ENCODE measurements at places on chromosomes 2 and 18.

GRCh38 chr2:10889651-10890215, 22.0 kb upstream of the KCNF1 start:
- no peak for DNase-seq

DNA sequence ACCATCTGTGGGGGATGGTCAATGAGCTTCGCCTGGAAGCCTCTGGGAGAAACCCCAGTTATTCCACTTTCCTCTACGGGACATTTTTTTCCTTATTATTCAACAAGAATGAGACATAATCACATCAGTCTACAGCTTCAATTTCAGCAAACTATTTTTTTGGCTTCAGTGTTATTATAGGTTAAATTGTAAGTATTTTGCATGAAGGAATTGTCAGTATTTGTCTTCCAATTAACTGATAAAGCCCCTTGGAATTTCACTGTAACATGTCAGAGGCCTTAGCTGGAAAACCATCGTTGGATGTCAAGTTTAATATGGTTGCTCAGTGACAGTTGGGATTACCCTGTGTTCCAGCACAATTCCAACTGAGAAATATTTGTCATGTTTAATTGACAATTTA, 480.9 kb upstream of the CHST9 start:
- no peak for DNase-seq

DNA sequence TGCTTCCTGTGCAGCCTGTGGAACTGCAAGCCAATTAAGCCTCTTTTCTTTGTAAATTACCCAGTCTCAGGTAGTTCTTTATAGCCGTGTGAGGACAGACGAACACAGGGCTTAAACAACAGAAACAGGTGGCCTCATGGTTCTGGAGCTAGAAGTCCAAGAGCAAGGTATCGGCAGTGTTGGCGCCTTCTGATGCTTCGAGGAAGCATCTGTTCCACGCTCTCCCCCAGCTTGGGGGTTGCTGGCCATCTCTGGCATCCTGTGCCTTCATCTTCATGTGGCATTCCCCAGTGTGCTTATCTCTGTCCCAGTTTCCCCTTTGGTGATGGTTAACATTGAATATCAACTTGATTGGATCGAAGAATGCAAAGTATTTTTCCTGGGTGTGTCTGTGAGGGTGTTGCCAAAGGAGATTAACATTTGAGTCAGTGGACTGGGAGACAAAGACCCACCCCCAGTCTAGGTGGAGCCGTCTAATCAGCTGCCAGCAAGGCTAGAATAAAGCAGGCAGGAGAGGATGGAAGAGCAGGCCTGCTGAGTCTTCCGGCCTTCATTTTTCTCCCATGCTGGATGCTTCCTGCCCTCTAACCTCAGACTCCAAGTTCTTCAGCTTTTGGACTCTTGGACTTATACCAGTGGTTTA, 287.6 kb downstream of the PHLPP1 start:
- DNase-seq: no peak

DNA sequence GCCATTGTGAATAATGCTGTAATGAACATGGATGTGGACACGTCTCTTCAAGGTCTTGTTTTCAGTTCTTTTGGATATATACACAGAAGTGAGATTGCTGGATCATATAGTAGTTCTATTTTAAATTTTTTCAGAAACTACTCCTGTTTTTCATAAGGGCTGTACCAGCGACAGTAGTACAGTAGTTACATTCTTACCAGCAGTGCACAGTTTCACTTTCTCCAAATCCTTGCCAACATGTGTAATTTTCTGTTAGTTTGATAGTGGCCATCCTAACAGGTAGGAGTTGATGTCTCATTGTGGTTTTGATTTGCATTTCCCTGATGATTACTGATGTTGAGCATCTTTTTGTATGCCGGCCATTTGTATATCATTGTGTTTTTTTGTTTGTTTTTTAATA, 81.7 kb downstream of the EPC2 start:
- no peak for DNase-seq

GRCh38 chr18:8793445-8794155, 88.2 kb downstream of the MTCL1 start:
- DNase-seq: no peak

GRCh38 chr18:49666045-49666775, 104.4 kb downstream of the LIPG start:
- DNase-seq: no peak

- DNase-seq: no peak
These were observed 25.4 kb downstream of the PTGR3 start for GRCh38 chr18:75183524-75183923.

DNA sequence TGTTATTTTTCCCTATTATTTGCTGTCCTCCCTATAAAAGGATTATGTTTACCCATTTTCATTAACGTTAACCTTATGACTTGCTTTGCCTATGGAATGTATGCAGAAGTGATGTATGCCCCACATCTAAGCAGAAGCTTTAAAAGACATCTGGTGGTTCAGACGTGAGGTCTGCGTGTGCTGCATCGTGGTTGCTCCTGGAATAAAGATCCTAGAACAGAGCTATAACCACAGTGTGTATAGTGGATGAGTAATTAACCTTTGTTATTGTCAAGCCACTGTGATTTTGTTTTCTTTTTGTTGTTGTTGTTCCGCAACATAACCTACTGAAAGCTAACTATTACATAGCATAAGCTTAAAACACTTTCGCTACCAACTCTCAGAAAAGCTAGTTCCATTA, 20.9 kb upstream of the CFAP36 start:
- DNase-seq: no peak

GRCh38 chr18:79399275-79400081, 3.7 kb downstream of the NFATC1 start:
- DNase-seq: no peak

DNA sequence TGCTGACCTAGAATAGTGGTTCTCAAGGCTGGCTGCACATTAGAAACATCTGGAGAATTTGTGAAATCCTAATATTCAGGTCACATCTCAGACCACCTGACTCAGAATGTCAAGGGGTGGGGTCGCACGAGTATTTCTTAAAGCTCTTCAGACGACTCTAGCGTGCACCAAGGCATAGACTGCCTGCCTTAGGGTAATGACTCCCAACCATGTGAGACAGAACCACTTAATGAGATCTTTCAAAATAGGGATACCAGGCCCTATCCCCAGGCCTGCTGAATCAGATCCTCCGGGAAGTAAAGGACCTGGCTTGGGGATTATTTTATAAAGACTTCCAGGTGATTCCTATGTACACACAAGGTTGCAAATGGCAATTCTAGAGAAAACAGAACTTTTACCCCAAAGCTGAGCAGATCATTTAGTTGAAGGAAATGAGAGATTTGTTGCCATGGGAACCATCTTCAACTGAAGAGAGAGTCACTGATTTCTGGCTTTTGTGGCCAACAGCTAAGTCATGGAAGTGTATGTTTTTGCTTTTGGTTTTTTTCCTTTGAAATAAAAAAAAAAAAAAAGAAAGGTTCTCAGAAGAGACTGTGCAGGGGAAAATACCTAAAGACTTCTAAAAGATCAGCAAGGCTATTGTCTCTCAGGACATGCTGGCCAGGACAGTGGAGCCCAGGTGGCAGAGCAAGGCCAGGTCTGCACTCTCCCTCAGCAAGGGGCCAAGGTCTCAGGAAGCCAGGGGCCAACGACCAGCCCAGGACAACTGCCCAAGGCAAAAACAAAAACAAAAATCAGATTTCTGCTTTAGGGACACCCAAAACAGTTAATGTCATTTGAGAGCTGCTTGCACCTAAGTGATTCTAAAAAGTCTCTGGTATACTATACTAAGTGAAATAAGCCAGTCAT, 15.3 kb upstream of the LOXHD1 start:
- DNase-seq: no peak

DNA sequence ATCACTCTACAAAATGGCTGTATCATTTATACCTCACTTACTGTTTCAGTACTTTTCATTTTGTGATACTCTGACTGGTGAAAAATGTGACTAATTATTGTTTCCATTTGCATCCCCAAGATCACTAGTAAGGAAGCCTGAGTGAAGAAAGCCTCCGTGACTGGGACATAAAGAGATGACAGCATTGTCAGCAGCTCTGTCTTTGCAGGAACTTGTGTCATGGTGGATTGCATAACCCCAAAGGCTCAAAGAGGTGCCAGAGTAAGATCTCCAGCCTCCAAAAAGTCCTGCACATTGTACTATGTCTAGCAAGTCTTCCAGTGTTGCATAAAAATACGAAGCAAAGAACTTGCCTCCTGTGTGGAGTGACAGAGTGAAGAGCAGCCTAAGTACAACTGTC, 187.5 kb upstream of the CRIM1 start:
- DNase-seq: no peak

DNA sequence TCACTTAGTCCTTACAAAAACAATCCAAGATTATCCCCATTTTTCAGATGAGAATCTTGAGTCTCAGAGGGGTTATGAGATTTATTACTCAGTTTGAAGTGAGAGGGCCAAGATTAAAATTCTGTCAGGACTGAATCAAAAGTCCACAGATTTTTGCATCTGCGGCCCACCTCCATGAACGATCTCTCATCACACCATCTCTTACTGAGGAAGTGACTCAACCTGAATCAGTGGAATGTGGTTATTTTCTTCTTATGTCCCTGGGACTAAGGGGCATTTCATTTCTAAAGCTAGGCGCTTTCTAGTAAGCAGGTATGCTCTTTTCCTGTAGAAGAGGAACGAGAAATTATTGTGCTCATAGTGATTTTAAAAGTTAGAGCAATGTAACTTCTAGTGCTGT, 360.3 kb upstream of the SPHKAP start:
- DNase-seq: no peak

DNA sequence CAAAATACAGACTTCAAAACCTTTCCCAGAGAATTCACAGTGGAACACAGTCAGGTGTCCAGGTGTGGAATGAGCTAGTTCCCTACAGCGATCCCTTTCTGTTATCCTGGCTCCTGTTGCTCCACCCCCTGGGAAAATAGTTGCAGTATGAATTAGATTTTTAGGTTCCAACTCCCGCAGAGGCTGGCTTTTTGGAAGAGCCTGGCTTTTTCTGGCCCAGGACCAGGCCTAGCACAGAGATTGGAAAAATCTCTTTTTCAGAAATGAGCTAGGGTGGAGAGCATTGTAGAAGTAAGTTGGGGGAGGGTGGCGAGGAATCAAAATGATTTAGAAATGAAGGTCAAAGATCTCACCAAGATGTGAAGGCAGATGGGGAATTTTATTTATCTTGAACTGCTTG, 27.1 kb downstream of the COL5A2 start:
- no peak for DNase-seq

DNA sequence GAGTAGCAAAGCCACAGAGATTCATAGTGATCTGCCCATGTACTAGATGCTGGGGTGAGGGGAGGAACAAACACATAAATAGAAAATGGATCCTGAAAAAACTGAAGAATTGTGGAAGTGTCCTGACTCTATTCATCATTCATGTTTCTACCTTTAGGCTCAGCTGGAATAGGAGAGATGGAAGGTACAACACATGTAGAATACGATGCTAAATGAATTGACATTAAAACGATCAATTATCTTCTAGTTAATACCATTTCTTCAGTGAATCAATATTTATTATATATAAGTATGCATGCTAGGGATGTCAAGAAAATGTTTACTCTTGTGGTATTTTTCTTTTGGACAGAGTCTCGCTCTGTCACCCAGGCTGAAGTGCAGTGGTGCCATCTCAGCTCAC, 159.1 kb downstream of the IRS1 start:
- DNase-seq: no peak

DNA sequence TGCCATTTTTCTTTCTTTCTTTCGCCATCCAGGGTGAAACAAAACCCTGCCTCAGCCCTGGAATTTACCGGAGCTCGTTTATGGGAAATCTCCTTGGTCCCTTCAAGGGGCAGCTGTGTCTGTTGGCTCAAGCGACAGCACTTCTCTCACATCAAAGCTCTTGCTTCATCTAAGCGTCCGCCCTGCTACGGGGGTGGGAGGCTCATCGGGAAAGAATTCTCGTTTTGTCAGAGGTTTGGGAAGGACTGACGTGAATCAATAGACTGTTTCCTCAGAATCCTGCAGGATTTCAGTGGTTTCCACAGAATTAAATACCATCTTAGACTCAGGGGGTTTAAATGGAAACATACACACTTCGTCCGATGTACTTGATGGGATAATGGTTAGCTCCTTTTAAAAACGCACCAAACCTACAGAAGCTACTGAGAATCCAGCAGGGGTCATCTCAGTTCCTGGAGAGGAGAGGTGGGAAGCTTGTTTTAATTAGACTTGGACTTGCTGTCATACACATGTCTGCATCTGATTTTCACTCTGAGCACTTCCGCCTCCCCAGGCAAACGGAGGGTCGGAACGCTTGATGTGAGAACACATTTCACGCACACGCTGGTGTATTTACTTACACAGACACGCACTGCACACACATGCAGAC, 91.6 kb downstream of the ASB1 start:
- DNase-seq: no peak

DNA sequence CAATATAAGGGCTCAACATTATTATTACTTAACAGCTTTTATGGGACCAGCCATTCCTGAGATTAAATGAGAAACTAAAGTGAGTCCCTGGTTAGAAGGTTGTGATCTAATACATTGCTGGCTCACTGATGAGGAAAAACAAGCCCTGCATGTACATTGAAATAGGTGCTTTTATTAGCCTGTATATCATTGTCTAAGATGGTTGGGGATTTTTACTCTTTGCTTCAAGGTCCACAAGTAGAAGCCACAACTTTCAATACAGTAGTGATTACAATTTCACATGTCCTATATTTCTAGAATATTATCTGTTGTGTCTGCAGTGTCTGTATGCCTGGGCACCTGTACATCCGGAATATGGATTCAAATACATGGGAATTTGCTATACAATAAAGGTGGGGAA, 104.1 kb upstream of the FZD5 start:
- no peak for DNase-seq

DNA sequence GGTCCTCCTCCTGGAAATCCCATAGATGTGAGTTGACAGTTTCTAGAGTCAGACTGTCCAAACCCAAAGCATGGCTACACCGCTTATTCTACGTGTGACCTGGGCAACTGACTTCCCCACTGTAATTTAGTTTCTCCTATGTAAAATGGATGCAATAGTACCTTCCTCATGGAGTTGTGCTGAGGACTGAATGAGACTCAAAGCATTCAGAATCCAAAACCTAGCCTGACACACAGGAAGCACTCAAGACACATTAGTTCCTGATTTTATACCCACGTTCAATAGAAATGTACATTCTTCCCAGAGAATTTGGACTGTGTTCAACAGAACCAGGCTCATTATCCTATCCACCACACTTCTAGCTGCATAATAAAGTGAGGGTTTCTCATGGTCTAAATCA, 88.8 kb downstream of the STK39 start:
- no peak for DNase-seq

- DNase-seq: no peak
These were observed 266.3 kb downstream of the MTX2 start for GRCh38 chr2:176535467-176536113.

- DNase-seq: no peak
These were observed 3.6 kb downstream of the BCL11A start for GRCh38 chr2:60549928-60550177.

GRCh38 chr18:41681138-41681880, 273.7 kb upstream of the PIK3C3 start:
- DNase-seq: no peak

GRCh38 chr2:208648368-208648767, 241.8 kb downstream of the PTH2R start:
- peak; percentile 5 for DNase-seq

- no peak for DNase-seq
These were observed 93.8 kb upstream of the LDAH start for GRCh38 chr2:20916604-20917286.

All from left renal pelvis (tissue), 4 donors.